ENCODE measurements at places on chromosomes 16 and 17. TPM values are rescaled to one million over a fixed set of nuclear protein-coding genes. Genes with fewer than 3 reads are reported as not detected.

GRCh38 chr17:58504826-58505351 lies 9.5 kb downstream of the MTMR4 start:
- peaks cover 8% of the 10 kb centered on the region for H3K36me3 ChIP-seq
- no peak for DNase-seq
- no peak overlapping the region for H3K27ac ChIP-seq
- no peaks in the 10 kb centered on the region for H3K4me1 ChIP-seq
- no peak overlapping the region for H3K4me3 ChIP-seq

GRCh38 chr17:42251115-42251514 lies 25.1 kb downstream of the STAT5B start:
- no peak overlapping the region for H3K4me3 ChIP-seq
- peaks cover 5% of the 10 kb centered on the region for H3K36me3 ChIP-seq
- DNase-seq = no peak
- no peak overlapping the region for H3K27ac ChIP-seq

- H3K36me3 ChIP-seq = no peaks in the 10 kb centered on the region
- no peak overlapping the region for H3K27ac ChIP-seq
- H3K27me3 ChIP-seq = peaks cover 24% of the 10 kb centered on the region
- no peak for DNase-seq
- no peak overlapping the region for H3K4me3 ChIP-seq
- H3K4me1 ChIP-seq = peaks cover 1% of the 10 kb centered on the region
Measured at GRCh38 chr16:3070608-3071111, 5.2 kb downstream of the IL32 start.

GRCh38 chr17:56810343-56810742 lies 23.4 kb downstream of the C17orf67 start:
- no peaks in the 10 kb centered on the region for H3K36me3 ChIP-seq
- peaks cover 10% of the 10 kb centered on the region for H3K4me1 ChIP-seq
- no peak for DNase-seq

- peak overlapping the region; percentile 82 for H3K27ac ChIP-seq
- H3K36me3 ChIP-seq = peaks cover 55% of the 10 kb centered on the region
- no peak for DNase-seq
- peaks cover 3% of the 10 kb centered on the region for H3K27me3 ChIP-seq
- H3K4me1 ChIP-seq = peaks cover 78% of the 10 kb centered on the region
Measured at GRCh38 chr17:63275971-63276745, 169.9 kb downstream of the CYB561 start.

The ITGAX gene
- not detected for total RNA-seq

DNA sequence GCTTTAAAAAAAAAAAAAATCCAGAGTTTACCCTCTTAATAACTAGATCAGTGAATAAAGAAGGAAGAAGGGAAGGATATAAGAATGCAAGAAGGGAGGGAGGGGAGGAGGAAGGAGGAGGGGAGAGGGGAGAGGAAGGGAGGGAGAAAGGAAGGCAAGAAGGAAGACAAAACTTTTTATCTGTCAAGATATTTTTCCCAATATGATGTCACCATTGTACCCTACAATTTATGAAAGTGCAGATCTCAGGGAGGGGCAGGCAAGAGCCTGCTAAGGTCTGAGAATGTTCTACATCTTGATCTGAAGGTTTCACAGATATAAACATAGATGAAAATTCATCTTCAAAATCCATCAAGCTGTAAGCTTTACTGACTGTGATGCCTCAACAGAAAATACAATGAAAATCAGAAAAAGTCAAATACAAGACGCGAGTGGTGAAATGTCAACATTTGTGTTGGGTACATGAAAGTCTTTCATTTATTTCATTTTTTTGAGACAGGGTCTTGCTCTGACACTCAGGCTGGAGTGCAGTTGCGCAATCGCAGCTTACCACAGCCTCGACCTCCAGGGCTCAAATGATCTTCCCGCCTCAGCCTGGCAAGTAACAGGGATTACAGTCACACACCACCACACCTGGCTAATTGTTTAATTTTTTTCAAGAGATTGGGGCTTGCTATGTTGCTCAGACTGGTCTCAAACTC lies 57.1 kb upstream of the EMP2 start:
- DNase-seq = no peak
- H3K27ac ChIP-seq = no peak overlapping the region
- H3K27me3 ChIP-seq = peaks cover 13% of the 10 kb centered on the region
- H3K4me1 ChIP-seq = no peaks in the 10 kb centered on the region
- H3K4me3 ChIP-seq = no peak overlapping the region
- H3K36me3 ChIP-seq = no peaks in the 10 kb centered on the region

DNA sequence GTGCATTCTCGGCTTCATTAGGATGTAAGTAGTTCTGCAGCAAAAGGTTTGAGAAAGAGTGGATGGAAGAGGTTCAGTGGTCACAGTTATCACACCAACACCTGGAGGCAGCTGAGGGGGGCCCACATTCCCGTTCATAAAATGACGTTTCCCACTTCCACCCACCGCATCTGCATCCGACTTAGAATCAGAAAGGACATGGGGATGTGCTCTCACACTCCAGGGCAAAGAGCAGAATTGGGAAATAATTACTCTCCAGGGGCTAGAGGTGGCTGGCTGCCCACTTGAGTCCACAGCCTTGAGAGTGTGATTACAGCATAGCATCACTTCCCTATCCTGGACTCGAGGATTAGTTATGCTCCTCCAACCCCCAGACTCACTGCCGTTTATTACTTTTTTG lies 122.0 kb downstream of the CPPED1 start:
- no peaks in the 10 kb centered on the region for H3K27me3 ChIP-seq
- H3K4me3 ChIP-seq = no peak overlapping the region
- DNase-seq = no peak
- 0 out of 2 replicates have a peak overlapping the region, but pooled peaks have one; percentile 71 for H3K27ac ChIP-seq
- peaks cover 48% of the 10 kb centered on the region for H3K4me1 ChIP-seq
